ENCODE measurements at places on chromosomes 4 and X. TPM values are rescaled to one million over a fixed set of nuclear protein-coding genes. Genes with fewer than 3 reads are reported as not detected.

The SHOX gene
- total RNA-seq, result not detected

The IL9R gene
- not detected for total RNA-seq

The USP17L28 gene
- not detected for total RNA-seq

The L1CAM gene
- 4.0 TPM for total RNA-seq

The MXRA5 gene
- 2.0 TPM for total RNA-seq

GRCh38 chr4:65918872-65919271, 248.6 kb upstream of the EPHA5 start:
- no peak for DNase-seq
- H3K4me1 ChIP-seq, result no peaks in the 10 kb centered on the region
- H3K27me3 ChIP-seq, result no peaks in the 10 kb centered on the region
- H3K36me3 ChIP-seq, result no peaks in the 10 kb centered on the region

DNA sequence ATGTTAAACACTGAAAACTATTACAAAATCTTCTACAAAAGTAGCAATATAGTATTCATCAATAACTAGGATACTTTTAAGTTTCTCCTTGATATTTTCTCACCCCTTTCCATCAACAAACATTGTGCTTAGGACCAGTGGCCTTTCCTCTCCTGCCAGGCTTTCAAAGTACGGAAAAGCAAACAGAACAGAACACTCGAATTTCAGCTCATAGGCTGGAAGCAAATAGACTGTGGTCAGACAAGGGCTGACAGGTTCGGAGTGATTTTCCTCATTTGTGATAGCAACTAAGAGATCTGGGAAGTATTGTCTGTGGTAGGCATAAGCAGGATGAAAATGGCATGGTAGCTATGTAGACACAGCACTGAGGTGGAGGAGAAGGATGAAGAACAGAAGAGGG, 68.6 kb upstream of the SORBS2 start:
- H3K27me3 ChIP-seq, result no peaks in the 10 kb centered on the region
- H3K27ac ChIP-seq, result no peak overlapping the region
- H3K36me3 ChIP-seq, result no peaks in the 10 kb centered on the region
- DNase-seq, result no peak

- no peak for DNase-seq
- H3K4me1 ChIP-seq, result peaks cover 10% of the 10 kb centered on the region
- H3K27ac ChIP-seq, result no peak overlapping the region
- H3K27me3 ChIP-seq, result no peaks in the 10 kb centered on the region
Measured at GRCh38 chr4:98873059-98873458, 55.9 kb downstream of the EIF4E start.

DNA sequence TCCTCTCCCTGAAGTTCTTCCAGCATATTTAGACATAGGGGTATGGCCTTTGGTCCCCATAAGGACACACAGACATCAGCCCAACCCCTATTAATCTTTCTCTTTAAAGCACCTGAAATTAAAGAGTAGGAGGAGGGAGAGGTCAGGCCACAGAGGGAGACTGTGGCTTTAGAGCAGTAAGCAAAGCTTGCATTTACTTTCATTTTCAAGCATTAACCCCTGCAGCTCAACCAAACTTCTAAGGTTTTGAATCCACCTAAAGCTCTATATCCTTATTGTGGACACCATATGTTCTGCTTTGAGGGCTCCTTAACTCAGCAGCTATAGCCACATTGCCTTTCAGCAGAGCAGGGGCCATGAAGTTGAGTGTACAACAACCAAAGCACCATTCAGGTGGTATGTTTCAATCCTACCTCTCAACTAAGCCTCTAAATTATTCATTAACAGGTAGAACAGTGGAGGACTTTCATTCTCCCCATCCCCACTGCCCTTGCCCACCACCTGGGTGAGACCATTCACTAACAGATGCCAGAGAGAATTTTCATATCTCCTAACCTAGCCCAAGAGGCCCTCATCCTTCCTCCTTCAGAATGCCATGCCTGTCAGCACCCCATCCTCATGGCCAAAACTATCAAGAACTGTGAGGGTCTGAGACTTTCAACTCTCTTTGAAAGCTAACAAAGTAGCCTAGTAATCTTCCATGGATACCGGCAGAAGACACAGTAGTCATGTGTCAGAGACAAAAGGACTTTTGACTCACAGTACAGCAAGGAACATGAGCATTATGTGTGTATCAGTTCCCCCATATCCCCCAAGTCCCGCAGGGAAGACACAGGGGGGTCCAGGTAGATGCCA, 20.8 kb downstream of the LIN54 start:
- H3K4me3 ChIP-seq, result no peak overlapping the region
- H3K36me3 ChIP-seq, result no peaks in the 10 kb centered on the region
- no peak for DNase-seq
- H3K4me1 ChIP-seq, result peaks cover 4% of the 10 kb centered on the region
- H3K27me3 ChIP-seq, result no peaks in the 10 kb centered on the region

DNA sequence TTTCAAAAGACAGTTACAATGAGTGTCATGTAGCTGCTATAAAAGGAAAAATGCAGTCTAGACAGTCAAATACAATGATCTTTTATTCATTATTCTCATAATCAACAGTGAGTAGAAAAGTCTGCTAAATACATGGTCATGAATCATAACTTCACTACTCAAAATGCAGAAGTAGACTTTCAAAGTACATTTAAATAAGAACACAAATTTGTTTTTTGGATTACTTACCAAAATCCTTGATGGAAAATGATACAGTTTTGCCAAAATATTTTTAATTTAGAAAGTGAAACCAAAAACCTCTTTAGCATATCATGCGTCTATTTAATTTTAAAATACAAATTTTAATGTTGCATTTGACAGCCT, 4.9 kb downstream of the ACSL4 start:
- peaks cover 7% of the 10 kb centered on the region for H3K4me1 ChIP-seq
- H3K27ac ChIP-seq, result peak overlapping the region; percentile 59
- no peaks in the 10 kb centered on the region for H3K27me3 ChIP-seq
- no peak for DNase-seq

- no peak overlapping the region for H3K4me3 ChIP-seq
- no peaks in the 10 kb centered on the region for H3K27me3 ChIP-seq
- H3K36me3 ChIP-seq, result no peaks in the 10 kb centered on the region
- DNase-seq, result no peak
- H3K27ac ChIP-seq, result no peak overlapping the region
- H3K4me1 ChIP-seq, result no peaks in the 10 kb centered on the region
Measured at GRCh38 chrX:126733874-126734273, 85.7 kb upstream of the PRR32 start.

DNA sequence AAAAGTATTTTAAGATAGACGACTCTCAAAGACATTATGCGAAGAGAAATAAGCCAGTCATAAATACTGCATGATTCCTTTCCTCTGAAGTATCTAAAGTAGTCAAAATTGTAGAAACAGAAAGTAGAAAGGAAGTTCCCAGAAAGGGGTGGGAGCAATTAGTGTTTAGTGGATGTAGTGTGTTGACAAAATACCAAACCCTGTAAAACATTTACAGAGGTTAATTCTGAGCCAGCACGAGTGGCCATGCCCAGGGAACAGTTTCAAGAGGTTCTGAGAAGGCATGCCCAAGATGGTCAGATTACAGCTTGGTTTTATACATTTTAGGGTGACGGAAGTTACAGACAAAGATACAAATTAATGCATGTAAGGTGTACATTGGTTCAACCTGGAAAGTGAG, 34.4 kb upstream of the SLC25A4 start:
- peaks cover 44% of the 10 kb centered on the region for H3K4me1 ChIP-seq
- no peak for DNase-seq
- peak overlapping the region; percentile 6 for H3K27ac ChIP-seq
- H3K36me3 ChIP-seq, result no peaks in the 10 kb centered on the region
- H3K27me3 ChIP-seq, result no peaks in the 10 kb centered on the region

- peaks cover 3% of the 10 kb centered on the region for H3K4me1 ChIP-seq
- no peak overlapping the region for H3K4me3 ChIP-seq
- no peaks in the 10 kb centered on the region for H3K36me3 ChIP-seq
- H3K27ac ChIP-seq, result no peak overlapping the region
- no peak for DNase-seq
Measured at GRCh38 chr4:25889589-25890503, 24.2 kb upstream of the SMIM20 start.

GRCh38 chr4:32010221-32010620, 1290.1 kb downstream of the PCDH7 start:
- no peaks in the 10 kb centered on the region for H3K4me1 ChIP-seq
- no peak overlapping the region for H3K27ac ChIP-seq
- H3K36me3 ChIP-seq, result no peaks in the 10 kb centered on the region
- no peak for DNase-seq
- H3K27me3 ChIP-seq, result no peaks in the 10 kb centered on the region

DNA sequence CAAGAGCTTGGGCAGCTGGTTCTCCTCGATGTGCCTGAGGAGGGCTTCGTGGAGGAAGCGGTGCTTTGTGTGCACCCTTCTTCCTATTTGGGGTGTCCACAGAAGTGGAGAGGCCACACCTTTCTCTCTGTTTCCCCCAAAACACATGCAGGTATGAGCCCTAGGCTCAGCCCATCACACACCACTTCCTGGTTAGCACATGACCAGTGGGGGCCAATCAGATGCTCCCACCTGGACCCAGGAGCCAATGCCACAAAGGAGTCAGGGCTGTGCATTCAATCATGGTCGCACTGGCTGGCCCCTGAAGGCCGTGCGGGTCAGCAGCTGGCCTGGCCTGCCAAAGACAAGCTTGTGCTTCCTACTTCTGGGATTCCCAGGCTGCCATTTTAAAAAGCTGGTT, 51.4 kb downstream of the PPP2R2C start:
- H3K4me1 ChIP-seq, result peaks cover 6% of the 10 kb centered on the region
- no peak overlapping the region for H3K27ac ChIP-seq
- H3K36me3 ChIP-seq, result no peaks in the 10 kb centered on the region
- peaks cover 39% of the 10 kb centered on the region for H3K27me3 ChIP-seq
- DNase-seq, result no peak
